ENCODE measurements at places on chromosomes 16 and 17. TPM values are rescaled to one million over a fixed set of nuclear protein-coding genes. Genes with fewer than 3 reads are reported as not detected.

DNA sequence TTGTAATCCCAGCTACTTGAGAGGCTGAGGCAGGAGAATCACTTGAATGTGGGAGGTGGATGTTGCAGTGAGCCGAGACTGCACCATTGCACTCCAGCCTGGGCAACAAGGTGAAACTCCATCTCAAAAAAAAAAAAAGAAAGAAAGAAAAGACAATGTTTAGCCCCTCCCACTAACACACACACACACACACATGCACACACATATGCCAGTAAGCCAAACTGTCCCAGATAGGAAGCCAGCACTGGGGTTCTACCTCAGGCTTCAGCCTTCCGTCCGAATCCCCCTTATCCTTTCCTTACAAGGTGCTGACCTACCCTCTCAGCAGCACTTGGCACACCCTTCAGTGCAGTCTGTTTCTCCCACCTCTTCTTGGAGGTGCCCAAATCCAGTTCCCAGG, 8.7 kb upstream of the KCNH6 start:
- no peaks in the 10 kb centered on the region for H3K36me3 ChIP-seq
- H3K27me3 ChIP-seq, result peaks cover 56% of the 10 kb centered on the region
- no peak for DNase-seq
- H3K4me3 ChIP-seq, result no peak overlapping the region

DNA sequence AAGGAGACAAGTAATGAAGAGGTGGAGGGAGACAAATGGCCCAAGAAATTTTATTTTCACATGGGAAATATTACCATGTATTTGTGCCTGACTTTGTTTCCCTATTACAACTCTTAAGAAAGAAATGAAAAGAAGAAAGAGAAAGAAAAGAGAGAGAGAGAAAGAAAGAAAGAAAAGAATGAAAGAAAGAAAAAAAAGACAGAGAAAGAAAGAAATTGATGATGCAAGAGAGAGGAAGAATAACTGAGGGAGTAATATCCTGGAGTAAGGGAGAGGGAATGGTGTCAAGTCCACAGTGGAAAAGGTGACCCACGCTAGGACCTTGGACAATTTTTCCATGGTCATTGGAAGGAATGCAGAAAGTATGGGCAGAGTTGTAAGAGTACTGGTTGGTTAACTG, 10.1 kb upstream of the ACSM3 start:
- H3K4me3 ChIP-seq, result no peak overlapping the region
- H3K27ac ChIP-seq, result no peak overlapping the region
- H3K36me3 ChIP-seq, result no peaks in the 10 kb centered on the region
- peaks cover 44% of the 10 kb centered on the region for H3K27me3 ChIP-seq
- DNase-seq, result no peak
- H3K4me1 ChIP-seq, result no peaks in the 10 kb centered on the region

The NKD1 gene
- 54.7 TPM for total RNA-seq

The ITGAE gene
- 45.5 TPM for total RNA-seq

GRCh38 chr16:35208001-35208935, 1748.9 kb downstream of the TP53TG3F start:
- no peaks in the 10 kb centered on the region for H3K4me1 ChIP-seq
- no peak overlapping the region for H3K4me3 ChIP-seq
- no peaks in the 10 kb centered on the region for H3K27me3 ChIP-seq
- H3K36me3 ChIP-seq, result no peaks in the 10 kb centered on the region

DNA sequence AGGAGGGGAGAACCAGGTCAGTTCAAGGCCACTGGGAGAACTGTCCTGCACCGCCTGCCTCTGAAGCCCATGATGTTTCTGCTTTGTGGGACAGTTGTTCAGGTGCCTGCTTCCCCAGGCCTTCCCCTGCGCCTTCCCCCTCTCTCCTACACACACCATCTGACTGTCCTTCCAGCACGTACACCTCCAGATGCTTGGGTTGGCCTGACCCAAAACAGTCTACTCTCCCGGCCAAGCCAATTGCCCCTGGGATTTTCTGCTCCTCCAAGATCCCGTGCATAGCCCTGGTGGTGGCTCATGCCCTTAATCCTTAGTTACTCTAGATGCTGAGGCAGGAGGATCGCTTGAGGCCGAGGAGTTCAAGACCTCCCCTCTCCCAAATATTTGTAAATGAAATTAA, 684 bp upstream of the RSAD1 start:
- H3K4me3 ChIP-seq, result peak overlapping the region; percentile 83
- no peak for DNase-seq
- H3K4me1 ChIP-seq, result peaks cover 23% of the 10 kb centered on the region
- peaks cover 5% of the 10 kb centered on the region for H3K27me3 ChIP-seq
- H3K36me3 ChIP-seq, result no peaks in the 10 kb centered on the region

DNA sequence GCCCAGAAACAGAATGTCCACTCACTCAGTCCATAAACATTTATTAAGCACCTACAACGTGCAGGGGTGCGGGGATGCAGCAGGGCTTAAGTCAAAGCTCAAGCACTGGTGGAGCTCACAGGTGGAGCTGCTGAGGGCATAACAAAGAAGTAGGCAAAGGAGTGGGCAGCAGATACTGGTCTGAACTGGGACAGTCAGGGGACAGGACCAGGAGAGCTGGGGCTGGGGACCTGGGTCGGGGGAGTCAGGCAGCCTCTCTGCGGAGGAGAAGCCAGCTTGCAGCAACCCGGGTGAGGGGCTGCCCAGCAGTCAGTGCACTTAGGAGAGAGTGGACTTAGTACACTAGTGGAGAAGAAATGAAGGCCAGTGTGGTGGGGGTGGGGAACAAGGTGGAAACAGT, 10.0 kb upstream of the TNFRSF13B start:
- no peaks in the 10 kb centered on the region for H3K36me3 ChIP-seq
- peaks cover 4% of the 10 kb centered on the region for H3K27me3 ChIP-seq
- H3K4me3 ChIP-seq, result no peak overlapping the region
- no peak for DNase-seq

The TRPV3 gene
- total RNA-seq, result 2.1 TPM

DNA sequence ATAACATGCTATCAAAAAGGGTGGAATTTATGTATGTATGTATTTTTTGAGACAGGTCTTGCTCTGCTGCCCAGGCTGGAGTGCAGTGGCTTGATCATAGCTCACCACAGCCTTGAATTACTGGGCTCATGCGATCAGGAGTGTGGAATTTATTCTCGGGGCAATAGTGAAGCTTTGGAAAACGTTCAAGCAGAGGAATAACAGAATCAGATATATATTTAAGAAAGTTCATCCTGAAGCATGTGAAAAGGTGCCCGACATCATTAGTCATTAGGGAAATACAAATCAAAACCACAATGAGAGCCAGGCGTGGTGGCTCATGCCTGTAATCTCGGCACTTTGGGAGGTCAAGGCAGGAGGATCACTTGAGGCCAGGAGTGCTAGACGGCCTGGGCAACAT, 7.7 kb upstream of the ITGAE start:
- H3K27me3 ChIP-seq, result no peaks in the 10 kb centered on the region
- H3K4me1 ChIP-seq, result no peaks in the 10 kb centered on the region
- H3K4me3 ChIP-seq, result no peak overlapping the region
- DNase-seq, result no peak

All from neural crest cell (in vitro differentiated cells).